Stimulated activated naive CD8-positive, alpha-beta T cell treated with anti-CD3 and anti-CD28 coated beads, Interleukin-15, amount 100 ng/mL, for 72 hours (primary cell): ENCODE measurements at places on chromosomes 7 and 10.

DNA sequence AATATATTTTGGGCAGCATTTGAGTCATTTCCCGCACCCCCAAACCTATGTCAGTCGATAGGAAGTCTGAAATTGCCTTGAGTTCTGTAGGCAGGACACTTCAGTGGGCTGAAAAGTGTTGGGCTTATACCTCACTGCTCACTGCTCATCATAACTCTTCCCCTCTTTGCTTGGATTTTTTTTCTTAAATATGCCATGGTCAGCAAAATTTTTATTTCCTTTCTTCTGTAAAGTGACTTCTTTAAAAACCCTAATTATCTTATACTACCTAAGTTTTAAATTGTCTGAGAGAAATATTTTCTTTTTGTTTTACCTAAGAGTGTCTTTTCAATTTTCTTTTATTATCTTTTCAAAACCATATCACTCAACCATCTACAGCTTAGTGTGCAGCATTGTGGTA is 129.2 kb downstream of the KIF20B start:
- DNase-seq: no peak

DNA sequence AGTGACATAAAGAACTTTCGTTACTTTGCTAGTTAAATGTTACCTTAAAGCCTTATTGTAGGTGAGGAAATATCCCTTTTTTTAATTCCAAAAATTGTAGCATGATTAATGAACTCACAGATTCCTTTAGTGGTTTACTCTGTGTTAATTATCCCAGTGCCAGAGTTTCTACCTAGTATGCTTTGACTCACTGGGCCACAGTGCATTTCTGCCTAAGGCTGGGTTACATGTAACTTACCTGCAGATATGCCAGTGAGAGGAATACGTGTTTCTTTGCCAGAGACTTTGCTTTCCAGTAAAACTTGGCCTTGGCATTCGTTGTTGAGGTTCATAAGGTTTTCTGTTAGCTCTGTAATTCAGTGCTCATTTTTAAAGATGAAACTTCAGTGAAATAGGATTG is 380.8 kb upstream of the LRGUK start:
- no peak for DNase-seq

GRCh38 chr7:105932835-105933477 is 30.1 kb upstream of the CDHR3 start:
- no peak for DNase-seq

DNA sequence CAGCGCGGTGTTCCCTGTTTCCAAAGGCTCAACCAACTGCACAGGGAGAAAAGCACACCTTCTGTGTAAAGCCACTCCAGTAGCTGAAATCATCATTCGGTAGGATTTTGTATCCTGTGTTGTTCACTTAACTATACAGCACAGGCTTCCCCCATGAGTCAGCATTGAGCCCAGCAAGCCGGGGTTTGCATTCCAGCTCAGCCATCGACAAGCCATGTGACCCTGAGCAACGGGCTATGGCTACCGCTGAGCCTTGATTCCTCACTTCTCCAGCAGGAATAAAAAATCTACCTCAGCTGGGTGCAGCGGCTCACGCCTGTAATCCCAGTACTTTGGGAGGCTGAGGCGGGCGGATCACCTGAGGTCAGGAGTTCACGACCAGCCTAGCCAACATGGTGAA is 44.1 kb upstream of the ATP6V0A4 start:
- DNase-seq: no peak
